Stimulated activated naive CD8-positive, alpha-beta T cell treated with anti-CD3 and anti-CD28 coated beads, Interleukin-15, Interleukin-2, amounts not matched to agents 100 U/mL and 50 U/mL, for 24 hours (primary cell): ENCODE measurements at places on chromosomes 1 and 21.

GRCh38 chr1:38776466-38777065 lies 83.0 kb downstream of the RRAGC start:
- no peak for DNase-seq

DNA sequence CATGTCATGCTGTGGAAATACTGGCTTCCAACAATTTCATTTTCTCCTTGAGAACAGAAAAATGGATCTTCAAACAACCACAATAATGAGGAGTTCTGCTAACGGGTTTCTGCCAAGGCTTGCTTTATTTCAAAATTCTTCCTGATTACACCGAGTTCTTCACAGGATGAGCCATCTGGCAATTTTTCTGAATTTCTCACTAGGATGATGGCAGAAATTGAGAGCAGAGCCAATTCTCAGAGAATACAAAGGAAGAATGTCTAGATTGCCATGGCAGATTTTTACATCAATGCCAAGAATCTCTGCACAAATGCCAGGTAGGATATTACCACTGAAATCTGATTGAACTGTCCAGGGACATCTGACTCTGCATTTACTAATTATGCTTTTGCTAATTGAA lies 619.0 kb upstream of the CHRM3 start:
- no peak for DNase-seq

- DNase-seq: peak; percentile 17
Measured at GRCh38 chr1:228405979-228406228, 731 bp downstream of the TRIM11 start.

GRCh38 chr1:54362881-54363340 lies 43.3 kb downstream of the SSBP3 start:
- no peak for DNase-seq

DNA sequence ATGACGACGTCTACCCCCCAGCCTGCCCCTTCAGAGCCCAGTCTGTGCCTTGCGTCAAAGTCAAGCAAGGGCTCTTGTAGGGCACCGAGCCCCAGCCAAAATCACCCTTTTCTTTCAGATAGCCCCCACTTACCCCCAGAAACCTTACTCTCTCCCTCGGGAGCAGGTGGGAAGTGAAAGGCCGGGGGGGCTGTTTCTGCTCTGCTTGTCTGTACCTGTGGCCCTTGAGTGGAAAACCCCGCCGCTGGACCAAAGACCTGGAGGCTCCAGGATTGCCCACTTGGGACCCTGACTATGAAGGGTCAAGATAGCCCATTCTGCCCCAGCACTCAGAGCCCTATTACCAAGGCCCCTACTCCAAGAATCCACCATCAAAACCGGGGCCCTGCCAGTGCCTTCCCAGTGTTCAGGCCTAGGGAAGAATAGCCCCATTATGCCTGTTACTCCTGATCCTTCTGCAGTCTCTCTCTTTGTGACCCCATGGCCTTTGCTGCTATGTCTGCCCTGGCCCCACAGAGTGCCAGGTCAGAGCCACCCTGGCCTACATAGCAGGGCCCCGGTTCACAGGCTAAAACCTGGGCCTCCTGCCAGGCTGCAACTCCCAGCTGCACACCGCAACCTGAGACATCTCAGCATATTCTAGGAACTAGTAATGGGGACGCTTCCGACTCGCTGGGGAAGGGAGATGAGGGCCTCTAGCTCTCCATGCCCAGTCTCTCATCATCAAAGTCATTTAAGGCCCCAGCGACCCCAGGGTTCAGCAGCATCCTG lies 22.2 kb upstream of the HPDL start:
- no peak for DNase-seq

DNA sequence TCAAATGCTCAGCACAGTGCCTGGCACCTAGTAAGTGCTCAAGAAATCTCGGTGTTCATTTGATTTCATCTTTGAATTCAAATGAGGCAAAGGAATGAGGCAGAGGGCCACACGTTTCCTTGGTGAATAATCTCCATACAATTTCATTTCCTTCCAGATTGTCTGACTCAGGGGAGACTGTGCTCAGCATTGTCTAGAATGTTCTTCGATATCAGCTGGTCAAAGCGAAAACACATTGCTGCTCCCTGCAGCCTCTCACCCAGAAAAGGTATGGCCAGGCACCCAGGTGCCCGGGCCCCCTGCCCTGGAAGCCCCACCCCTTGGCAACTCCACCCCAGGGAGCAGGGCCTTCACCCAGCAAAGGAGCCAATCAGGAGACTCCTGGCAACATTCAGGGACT lies 55.8 kb downstream of the FBXO2 start:
- no peak for DNase-seq

DNA sequence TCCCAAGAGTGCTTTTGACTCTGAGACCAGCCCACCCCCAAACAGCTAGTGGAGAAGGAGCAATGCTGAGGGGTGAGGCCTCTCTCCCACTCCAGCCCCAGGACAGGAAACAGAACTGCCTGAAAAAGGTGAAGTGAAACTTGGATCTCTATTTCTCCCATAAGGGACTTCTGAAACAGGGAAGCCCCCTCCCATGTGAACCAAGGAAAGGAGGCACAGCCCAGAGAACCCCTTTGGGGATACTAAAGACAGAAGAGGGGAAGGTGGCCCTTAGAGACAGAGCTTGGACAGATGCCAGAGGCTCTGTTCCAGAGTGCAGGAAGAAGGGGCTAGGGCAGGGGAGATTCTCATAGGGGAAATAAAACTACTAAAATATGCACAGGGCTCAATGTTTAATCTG lies 2.9 kb downstream of the TNFAIP8L2 start:
- no peak for DNase-seq

DNA sequence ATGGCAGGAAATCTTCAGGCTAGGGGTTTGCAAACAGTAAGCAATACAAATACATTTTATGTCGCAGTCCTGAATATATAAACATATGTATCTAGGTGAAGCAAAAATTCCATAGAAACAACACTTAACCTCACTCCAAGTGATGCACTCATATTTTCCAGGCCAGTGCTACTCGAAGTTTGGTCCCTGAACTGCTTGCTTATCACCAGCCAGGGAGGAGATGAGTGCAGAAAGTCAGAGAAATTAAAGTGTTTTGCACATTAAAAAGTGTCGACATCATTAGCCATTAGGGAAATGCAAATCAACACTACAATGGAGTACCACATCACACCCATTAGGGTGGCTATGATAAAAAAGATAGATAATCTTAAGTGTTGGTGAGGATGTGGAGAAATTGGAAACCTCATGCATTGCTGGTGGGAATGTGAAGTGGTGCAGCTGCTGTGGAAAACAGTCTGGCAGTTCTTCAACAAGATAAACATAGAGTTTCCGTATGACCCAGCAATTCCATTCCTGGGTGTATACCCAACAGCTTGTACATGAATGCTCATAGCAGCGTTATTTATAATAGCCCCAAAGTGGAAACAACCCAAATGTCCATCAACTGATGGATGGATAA lies 70.5 kb upstream of the CSF1 start:
- DNase-seq: no peak

DNA sequence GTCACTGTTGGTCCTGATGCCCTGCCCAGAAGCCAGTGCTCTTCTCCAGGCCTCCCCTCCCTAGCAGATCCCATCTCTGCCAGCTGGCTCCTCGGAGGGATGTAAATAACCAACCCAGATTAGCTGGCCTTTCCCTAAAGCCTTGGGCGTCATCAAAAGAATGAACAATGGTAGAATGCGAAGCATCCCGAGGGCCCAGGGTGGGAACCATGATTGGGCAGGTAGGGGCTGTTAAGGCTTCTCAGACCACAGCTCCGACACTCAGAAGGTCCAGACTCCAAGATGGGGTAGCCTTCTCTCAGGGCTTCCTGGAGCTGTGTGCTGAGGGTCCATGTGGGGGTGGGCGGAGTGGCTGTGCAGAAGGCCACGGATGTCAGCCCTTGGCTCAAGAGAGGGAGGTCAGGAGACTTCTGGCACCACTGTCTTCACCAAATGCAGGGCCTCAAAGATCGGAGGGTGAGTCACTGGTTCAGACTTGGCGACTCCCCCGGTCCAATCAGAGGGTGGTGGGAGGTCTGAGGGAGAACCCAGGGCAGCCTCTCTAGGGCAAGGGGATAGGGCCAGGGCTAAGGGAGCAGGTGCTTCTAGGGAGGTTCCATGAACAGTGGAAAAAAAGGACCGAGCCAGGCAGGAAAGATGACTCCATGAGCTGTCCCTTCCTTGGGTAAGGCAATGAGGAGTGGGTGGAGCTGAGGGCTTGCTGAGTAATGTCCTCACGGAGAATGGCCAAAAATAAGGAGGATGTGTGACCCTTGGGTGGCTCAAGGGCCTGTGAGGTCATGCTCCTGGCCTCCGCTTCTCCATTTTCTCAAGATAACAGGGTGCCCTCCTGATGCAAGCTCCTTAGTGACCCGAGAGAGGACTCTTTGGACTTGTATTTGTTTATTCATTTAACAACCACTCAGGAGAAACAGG lies 58.4 kb upstream of the EPS8L3 start:
- no peak for DNase-seq

DNA sequence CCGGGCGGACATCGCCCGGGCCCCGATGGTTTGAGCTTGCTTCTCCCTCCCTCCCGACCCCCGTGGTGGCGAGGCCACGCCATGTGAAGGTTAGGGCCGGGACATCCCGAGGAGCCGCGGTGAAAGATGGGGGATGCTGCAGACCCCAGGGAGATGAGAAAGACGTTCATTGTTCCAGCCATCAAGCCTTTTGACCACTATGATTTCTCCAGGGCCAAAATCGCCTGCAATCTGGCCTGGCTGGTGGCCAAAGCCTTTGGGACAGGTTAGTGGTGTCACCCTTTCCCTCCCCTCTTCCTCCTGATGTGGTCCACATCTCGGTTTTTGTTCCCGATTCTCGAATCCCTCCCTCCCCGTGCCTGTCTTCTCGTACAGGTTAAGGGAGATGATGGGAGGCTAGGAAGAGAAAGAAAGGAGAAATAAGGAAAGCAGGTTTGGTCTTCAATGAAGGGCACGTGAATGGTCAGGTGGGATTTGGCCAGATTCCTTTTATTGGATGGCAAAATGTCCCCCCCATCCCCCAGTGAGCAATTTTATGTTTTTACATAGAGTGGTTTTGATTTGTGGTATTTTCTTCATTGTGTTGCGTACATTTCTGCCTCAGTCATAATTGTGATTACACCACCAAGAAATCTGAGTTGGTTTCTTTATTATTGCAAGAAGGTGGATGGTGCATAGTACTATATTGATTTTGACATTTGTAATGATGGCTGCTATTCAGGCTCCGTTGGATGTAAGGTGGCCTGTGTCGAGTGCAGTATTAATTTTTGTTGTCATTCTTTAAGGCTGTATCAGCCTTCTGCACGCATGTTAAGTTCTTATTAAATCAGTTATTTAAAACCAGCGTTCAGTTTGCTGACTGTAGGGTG lies 1.2 kb downstream of the CAMSAP2 start:
- peak; percentile 8 for DNase-seq

DNA sequence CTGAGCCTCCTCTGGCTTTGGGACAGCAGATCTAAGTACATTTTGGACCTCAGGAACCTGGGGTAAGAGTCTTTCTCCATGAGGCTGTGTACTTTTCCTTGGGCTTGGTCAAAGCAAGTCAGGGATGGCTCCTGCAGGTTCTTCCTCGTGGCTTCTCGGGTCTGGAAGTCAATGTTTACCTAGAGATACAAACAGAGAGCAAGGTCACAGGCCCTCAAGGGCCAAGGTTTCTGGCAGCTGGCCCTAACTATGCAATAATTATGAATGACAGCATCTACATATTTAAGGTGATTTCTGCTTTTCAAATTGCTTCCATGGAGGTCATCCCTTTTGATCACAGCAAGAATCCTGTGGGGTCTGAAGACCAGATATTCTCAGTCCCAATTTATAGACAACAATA lies 37.6 kb downstream of the RGS8 start:
- DNase-seq: no peak

- no peak for DNase-seq
Measured at GRCh38 chr1:8194481-8195227, 123.3 kb upstream of the SLC45A1 start.

- no peak for DNase-seq
Measured at GRCh38 chr1:37432716-37433115, 41.7 kb upstream of the ZC3H12A start.
